Subcutaneous preadipocyte (primary cell): ENCODE measurements at places on chromosomes 3 and 15. TPM values are rescaled to one million over a fixed set of nuclear protein-coding genes. Genes with fewer than 3 reads are reported as not detected.

The PLSCR2 gene
- not detected in 2 replicates for total RNA-seq

The DUOX1 gene
- total RNA-seq = under 0.01 TPM in 1 of 2 replicates, not detected in the other

The GPR27 gene
- total RNA-seq = under 0.01 TPM in 2 replicates

The PYGO1 gene
- 8.1 and 8.6 TPM in 2 replicates for total RNA-seq

The RNF7 gene
- 28.5 and 36.7 TPM in 2 replicates for total RNA-seq

The SKOR1 gene
- total RNA-seq = under 0.01 TPM in 2 replicates
